CD4-positive, alpha-beta T cell treated with Interleukin-10 for 1 hour (primary cell): ENCODE measurements at places on chromosomes 4 and X.

DNA sequence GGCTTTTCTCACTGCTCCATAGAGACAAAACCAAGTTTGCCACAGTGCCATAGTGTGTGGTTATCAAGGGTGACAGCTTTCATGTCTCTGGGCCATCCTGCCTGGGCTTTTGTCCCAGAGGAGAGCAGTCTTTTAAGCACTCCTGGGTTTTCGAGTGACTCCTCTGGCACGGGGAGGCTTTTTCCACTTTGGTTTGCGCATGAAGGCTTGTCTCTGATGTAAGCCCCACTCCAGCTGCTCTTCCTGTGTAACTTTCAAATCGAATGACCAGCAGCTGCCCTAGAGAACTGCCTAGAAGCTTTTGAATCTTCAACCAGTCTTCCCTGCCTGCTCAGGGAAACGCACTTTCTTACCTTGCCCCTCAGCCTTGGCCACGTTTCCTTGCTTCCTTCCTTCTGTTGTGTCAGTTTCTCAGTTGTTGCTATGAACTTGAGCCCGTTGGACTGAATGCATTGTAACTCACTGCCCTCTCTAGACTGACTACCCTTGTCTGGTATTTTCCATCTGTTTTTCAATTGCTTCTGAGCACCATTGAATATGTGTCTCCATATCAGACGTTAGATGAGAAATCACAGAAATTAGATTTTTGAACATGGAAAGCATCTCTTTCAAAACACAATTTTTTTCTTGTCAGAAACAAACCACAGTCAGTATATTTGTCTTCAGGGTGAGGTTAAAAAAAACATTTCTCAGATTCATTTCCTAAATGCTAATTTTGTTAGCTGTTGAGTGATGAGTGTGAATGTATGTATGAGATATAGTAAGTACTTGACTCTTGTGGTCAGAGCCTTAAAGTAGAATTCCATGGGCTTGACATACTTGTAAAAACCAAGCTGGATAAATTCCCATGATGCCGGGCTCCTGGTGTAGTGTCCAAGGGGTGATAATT is 45.3 kb downstream of the SLC9A6 start:
- no peak for DNase-seq

- no peak for DNase-seq
Observed at GRCh38 chr4:6270636-6271121, 1.0 kb downstream of the WFS1 start.

DNA sequence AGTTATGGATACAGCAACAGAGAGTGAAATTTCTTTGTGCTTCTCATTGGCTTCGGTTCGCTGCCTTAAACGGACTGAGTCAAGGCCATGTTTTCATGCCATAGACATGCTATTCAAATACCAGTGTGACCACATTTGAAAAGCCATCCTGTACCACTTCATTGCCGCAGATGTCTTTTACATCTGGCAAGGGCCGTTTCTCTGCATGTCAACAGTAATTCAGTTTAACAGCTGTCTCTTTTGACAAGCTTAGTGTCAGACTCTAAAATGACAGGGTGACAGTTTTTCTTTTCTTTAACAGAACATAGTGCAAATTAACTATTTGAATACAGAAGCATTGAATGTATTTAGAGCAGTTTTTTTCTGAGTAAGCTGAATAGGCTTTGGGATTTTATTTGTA is 362.2 kb upstream of the POU3F4 start:
- DNase-seq = no peak

GRCh38 chrX:85941275-85941674 is 106.1 kb downstream of the CHM start:
- DNase-seq = no peak

DNA sequence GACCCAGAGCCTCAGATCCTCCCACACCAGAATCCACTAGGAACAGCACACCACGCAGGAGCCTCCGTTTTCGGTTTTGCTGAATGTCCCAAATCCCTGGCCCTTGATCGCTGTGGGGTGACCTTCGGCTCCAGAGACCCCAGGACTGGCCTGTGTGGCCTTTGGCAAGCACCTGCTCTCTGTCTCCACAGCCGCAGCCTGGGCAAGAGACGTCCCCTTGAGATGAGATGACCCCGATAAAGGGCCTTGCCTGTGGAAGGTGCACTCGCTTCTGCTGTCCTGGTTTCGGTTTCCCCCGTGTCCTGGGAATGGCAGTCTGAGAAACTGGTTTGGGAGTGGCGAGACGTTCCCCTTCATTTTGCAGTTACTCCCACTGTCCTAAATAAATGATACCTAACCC is 9.6 kb downstream of the PSAPL1 start:
- no peak for DNase-seq

- peak; percentile 72 for DNase-seq
Observed at GRCh38 chrX:19887911-19888879, 795 bp upstream of the SH3KBP1 start.

GRCh38 chr4:175297965-175298565 is 379.9 kb downstream of the ADAM29 start:
- DNase-seq = no peak

- peak; percentile 33 for DNase-seq
Observed at GRCh38 chr4:26321373-26322221, 783 bp downstream of the RBPJ start.

DNA sequence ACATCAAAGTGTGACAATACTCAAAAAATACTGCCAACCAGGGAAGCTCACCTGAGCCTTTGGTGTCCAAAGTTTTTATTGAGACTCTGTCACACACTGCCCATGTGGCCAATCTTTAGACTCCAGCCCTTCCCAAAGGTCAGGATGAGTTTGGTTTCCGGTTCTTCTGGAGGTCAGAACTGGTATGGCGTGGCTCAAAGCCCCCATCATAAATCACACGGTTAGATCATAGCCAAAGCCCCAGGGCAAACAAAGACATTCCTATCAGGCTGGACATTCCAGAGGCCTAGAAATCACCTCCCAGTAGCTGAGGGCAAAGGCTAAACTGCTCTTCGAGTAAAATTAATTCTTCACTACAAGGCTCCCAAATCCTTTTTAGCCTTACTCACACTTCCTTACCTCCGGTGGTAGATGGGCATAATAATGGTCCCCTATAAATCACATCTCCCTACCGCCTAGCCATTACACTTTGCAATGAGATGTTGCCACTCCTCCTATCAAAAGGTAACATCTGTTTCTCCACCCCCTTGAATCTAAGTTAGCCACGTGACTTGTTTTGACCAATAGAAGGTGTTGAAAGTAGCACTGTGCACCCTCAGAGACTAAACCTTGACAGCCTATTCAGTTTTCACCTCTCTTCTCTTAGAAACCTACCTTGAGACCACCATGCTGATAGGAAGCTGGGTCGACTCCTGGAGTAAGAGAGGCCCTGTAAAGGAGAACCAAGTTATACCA is 137.8 kb upstream of the DUSP21 start:
- DNase-seq = no peak

GRCh38 chrX:134847133-134847532 is 143.7 kb upstream of the SMIM10 start:
- DNase-seq = no peak

GRCh38 chr4:72953571-72953970 is 115.9 kb downstream of the COX18 start:
- DNase-seq = no peak

DNA sequence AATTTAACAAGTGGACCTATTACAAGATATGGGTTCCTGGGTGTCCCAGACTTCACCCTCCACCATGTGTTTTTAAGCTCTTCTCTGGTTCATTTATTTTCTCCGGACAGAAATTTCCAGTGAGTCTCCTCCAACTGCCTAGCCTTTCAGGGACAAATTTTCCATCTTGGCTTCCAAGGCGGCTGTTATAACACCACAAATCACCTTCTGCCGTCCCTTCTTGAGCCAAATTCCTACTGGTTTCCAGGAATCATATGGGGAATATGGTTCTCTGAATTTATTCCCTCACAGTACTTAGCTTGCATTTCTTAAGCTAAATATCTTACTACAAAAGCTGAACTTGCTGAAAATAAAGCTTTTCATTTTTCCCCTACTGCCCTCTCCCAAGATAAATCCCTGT is 18.8 kb downstream of the NEXMIF start:
- no peak for DNase-seq

- no peak for DNase-seq
Observed at GRCh38 chrX:24478509-24478908, 13.4 kb downstream of the PDK3 start.

GRCh38 chr4:164229255-164229654 is 524.7 kb upstream of the SMIM31 start:
- DNase-seq = no peak

- DNase-seq = no peak
Observed at GRCh38 chr4:85940151-85940550, 419.7 kb downstream of the MAPK10 start.

GRCh38 chr4:98262431-98262830 is 1.2 kb downstream of the RAP1GDS1 start:
- DNase-seq = peak; percentile 11

- no peak for DNase-seq
Observed at GRCh38 chrX:15549189-15550012, 48.8 kb downstream of the BMX start.

DNA sequence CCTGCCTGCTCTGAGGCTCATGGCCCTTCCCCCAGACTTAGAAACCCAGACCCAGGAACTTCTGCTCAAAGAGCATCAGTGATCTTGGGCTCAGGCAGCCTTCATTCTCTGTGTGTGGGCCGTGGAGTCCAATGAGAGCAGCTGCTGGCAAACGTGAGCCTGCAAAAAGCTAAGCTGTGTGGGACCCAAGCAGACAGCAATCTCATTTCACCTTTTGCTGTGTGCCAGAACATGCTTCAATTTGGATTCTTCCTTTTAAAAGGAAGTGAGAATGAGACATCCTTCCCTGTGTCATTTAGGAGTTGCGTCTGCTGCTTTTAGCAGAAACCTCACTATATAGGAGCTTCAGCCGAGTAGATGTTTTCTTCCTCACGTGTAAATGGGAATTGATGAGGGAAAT is 238.5 kb downstream of the EVC2 start:
- no peak for DNase-seq

GRCh38 chrX:72296991-72297390 is 8.7 kb downstream of the CITED1 start:
- DNase-seq = no peak

DNA sequence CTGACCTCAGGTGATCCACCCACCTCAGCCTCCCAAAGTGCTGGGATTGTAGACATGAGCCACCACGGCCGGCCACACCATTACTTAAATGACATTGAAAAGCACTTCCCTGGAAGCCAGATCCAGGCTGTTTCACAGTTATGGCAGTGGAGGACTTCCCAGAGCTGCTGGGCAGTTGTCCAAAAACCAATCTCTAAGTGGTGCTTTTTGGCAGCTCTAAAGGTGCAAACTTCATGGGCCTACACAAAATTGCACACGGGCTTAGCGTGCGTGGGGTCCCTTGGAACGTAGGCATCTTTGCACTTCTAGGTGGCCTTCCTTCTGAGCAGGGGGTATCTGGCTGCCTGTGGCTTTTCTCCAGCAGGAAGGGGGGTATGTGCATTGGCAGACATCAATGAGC is 172.3 kb downstream of the SHOX start:
- DNase-seq = no peak

DNA sequence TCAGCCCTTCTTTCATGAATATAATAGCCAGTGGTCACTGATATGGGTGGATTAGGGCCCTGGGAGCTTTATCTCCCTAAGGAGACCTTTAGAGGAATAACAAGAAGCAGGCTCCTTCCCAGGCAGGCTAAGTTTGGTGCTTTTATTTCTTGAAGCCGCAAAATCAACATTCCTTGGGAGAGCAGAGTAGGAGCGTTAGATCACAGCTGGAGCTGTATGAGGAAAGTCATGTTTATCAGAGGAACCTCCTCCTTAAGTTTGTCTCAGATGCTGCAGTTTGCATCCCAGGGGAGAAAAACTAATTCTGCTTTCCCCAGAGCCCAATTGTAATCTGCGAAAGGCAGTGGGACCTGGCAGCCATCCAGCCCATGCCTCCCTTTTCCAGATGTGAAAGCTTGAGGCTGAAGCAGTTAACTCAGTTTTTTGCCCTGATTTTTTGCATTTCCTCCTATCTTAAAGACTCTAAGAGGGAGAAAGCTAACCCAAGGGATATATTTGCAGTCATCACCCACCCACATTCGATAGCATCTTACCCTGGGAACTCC is 186.0 kb upstream of the FRMPD4 start:
- no peak for DNase-seq

GRCh38 chr4:158282252-158282651 is 72.0 kb downstream of the TMEM144 start:
- DNase-seq = no peak

DNA sequence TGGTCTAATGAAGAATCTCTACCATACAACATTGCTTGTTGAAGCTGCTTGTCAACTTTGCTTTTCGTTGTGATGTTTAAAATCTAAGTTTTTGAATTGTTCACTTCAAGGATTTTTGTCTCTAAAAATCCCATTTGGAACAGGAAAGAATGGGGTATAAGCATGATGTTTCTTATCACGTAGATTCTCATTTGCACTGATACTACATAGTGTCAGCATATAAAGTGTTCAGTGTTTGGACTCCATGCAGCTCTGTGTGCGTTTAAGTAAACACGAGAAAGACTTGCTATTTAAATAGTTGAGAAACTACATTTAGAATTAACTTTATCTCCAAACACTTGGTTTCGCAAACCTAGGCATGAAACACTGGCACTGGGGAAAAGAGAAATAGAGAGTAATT is 452.5 kb downstream of the NKX6-1 start:
- no peak for DNase-seq

- DNase-seq = no peak
Observed at GRCh38 chr4:53763813-53764597, 172.7 kb upstream of the LNX1 start.

GRCh38 chrX:130714135-130714534 is 188.9 kb downstream of the ENOX2 start:
- no peak for DNase-seq

GRCh38 chrX:17642891-17643290 is 94.4 kb upstream of the SCML1 start:
- DNase-seq = no peak

GRCh38 chrX:134764202-134764785 is 106.0 kb upstream of the PLAC1 start:
- DNase-seq = peak; percentile 36

DNA sequence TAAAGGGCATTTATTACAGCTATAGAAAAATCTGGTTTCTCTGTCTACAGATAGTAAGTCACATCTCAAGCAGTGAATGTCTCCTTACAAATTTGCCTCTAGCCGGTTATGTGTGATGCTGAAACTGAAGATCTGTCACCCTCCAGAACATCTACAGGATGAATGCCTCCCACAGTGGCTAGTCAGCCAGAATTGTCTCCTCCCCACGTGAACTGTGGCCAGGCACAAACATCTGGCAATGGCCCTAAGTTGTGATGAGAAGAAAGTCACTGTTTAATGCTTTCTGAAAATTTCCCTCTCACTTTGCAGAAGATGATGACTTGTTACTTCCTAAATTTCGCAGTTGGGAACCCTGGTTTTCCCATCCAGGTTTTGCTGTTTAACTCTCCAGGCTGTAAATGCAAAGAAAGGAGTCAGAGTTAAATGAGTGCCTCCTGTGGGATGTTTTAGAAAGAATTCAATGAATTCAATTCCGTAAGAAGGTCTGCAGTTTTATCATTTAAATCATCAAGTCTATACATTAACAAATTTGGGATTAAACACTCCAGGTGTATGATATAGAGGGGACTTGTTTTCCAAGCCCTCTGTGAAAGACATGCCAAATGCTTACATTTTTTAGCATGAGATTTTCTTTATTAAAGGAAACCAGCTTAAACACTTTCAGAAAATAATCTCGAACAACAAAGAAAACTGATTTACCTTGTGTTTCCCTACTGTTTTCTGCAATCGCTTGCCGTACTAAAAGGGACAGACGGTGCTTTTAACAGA is 55.4 kb upstream of the TLR3 start:
- no peak for DNase-seq

- DNase-seq = no peak
Observed at GRCh38 chrX:129077424-129078170, 445.7 kb downstream of the SMARCA1 start.

- DNase-seq = no peak
Observed at GRCh38 chr4:56186808-56187523, 200.3 kb downstream of the AASDH start.

GRCh38 chr4:79390890-79391289 is 17.1 kb downstream of the GK2 start:
- no peak for DNase-seq
